ENCODE measurements at places on chromosomes 5 and 9.

DNA sequence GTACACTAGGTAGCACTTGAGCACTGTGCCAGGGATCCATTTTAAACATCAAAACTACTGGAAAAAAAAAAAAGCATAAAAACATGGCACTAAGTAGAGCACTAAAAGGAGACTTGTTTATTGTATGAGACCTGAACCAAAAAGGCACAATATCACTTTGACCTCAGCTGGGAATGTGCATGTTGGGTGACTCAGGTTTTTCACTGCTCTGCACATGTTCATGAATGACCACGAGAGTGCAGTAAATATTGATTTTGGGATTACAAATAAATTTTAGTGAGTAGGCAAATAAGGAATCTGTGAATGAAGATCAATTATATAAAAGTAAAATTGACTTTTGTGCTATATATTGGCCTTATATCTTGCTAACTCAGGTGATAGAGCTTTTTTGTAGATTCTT, 11.8 kb downstream of the RMI1 start:
- DNase-seq: no peak

DNA sequence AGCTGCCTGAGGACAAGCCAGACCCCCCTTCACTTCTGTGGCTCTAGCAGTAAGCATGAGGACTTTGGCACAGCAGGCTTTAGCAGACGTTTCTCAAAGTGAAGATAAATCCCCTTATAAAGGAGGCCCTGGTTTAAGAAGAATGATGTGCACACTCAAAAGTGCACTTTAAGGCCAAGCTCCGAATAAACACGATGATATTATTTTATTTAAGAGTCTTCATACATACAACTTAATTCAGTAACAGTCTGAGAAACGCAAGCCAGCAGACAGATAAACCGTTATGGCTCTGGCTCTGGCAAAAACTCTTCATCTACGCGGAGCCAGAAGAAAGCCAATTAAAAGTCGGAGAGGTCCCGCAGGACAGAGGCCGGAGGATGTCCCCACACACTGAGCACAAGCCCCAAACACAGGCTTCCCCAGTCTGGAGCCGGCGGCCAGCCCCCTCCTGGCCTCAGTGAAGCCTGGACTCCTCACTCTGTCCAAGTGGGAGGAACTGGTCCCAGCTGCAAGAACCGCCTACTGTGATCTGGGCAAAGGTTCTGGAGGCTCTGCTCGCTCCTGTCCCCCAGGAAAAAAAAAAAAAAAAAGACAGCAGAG, 44.6 kb downstream of the ADAMTS2 start:
- no peak for DNase-seq

GRCh38 chr5:21094619-21095018, 1106.6 kb upstream of the CDH18 start:
- no peak for DNase-seq

GRCh38 chr5:65474130-65474711, 7.5 kb downstream of the ADAMTS6 start:
- DNase-seq: no peak

GRCh38 chr5:169696621-169697510, 59.8 kb downstream of the DOCK2 start:
- no peak for DNase-seq

DNA sequence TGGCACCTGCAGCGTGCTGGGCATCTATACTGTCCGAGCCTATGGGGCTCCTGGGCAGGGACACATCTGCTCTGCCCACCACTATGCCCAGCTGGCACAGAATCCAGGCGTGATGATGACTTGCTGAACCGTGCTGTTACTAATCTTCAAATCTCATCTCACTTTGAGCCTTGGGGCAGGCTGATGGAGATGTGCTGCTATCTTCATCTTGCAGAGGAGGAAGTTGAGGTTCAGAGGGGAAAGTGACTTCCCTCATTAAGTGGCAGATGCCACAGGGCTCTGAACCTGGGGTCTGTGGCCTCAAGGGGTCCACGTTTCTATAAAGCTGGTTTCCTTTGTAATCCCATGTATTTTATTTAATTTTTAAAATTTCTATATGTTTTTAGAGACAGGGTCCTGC, 4.7 kb downstream of the SLC2A6 start:
- DNase-seq: no peak

DNA sequence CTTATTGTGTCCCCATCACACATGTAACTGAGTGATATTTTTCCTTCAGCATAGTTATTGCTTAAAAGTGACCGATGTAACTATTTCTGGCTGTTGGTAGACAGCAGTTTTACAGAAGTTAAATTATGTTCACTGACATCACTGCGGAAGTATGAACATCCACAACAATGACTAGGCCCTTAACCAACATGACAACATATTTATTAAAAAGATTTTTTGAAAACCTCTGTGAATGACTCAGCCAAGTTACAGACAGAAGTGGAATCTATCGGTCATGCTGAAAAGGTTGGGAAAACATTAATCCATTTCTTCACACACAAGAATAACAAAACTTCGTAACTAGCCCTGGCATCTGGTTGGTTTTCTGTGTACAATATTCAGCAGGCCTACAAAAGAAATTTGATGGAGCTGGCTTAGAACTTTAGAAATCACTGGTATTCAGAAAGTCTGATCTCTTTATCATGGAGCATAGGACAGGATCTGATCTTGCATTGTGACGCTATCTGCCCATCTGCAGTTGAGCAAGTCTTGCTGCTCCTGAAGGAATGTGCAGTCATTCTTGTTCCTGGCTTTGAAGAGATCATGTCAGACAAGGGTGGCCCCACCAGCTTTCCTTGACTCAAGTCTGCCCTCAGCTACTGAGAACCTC, 6.5 kb downstream of the GLIS3 start:
- DNase-seq: no peak

DNA sequence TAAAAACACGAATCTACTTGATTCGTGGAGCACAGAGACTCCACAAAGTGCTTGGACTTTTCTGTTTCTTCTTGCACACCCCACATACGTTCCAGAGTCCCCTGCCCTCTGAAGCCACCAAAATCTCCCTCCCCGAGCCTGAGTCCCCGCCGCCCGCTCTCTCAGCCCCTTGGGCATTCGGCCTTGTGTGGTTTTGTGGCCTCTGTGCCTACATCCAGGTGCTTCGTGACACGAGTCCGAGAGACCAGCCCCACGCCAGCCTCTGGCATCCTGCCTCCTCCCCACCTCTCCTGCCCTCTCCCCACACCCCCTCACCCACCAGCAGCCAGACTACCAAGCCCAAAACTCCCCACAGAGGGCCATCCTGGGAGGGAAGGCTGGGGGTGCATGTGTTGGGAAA, 87.8 kb upstream of the PPP1R26 start:
- no peak for DNase-seq

DNA sequence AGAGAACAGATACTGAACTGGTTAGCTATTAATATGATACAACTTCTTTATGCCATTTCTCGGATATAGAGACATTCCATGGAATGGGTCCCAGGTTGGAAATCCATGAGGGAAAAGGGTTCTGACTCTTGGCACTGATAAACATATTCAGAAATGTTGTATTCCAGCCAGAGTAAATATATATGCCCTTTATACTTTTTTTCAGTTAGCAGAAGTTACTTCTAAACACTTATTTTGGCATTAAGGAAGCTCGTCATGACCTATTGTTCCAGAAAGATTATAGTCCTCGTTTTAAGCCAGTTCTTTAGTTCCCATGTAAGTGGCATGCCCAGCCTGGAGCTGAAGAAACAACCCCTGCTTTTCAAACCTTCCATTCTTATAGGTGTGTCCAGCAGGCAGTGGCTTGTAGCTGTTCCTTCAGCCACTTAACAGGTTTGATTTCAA, 181.6 kb downstream of the CD180 start:
- no peak for DNase-seq
